Hypothalamus (tissue), 51 donors: ENCODE measurements at places on chromosomes 12 and 14.

GRCh38 chr12:80068173-80068572 lies 31.2 kb upstream of the OTOGL start:
- no peak for DNase-seq

GRCh38 chr12:7092229-7092985 lies at the start of gene C1R:
C1R (minus strand) TSS chr12:7092445; CDS start chr12:7092388, 57 bp downstream.
- DNase-seq: peak; percentile 21

GRCh38 chr14:27245947-27246346 lies 648.1 kb upstream of the NOVA1 start:
- no peak for DNase-seq

DNA sequence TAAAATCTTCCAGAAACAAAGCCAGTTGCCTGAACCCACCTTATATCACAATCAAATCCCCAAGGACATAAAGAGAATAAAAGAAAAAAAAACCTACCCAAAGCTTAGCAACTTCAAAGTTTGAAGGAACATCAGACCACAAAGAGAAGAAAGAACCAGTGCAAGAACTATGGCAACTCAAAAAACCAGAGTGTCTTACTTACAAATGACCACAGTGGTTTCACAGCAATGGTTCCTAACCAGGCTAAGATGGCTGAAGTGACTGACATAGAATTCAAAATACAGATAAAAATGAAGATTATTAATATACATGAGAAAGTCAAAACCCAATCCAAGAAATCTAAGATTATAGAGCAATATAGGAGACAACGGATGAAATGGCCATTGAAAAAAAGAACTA lies 56.7 kb downstream of the APOBEC1 start:
- no peak for DNase-seq

DNA sequence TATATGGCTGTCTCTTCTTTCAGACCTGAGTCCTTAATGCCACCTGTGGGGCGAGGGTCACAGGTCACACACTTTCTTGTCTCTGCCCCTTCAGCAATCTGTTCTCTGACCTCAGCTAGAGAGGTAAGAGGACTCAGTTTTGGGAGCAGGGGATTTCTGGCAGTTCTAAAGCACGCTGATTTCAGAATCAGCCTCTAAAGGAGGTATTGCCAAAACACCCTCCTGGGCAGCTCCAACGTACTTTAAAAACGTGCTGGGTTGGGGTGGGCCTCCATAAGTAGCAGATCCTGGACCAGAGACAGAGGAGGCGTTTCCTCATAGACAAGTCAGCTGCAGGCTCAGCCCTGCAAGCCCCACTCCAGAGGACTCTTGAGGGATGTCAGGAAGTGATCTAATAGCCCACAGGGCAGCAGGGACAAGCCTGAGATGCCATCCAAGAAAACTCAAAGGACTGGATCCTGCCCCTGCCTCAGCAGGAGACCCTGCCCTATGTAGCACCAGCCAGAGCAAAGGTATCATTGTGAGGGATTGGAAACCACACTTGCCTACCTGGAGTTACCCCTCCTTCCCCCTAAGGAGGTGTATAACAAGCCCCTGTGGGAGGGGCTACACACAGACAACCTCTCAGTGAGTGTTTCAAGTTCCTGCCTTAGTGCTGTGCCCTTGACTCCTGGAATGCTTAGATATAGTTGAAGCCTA lies 8.5 kb downstream of the CTDSP2 start:
- DNase-seq: no peak

DNA sequence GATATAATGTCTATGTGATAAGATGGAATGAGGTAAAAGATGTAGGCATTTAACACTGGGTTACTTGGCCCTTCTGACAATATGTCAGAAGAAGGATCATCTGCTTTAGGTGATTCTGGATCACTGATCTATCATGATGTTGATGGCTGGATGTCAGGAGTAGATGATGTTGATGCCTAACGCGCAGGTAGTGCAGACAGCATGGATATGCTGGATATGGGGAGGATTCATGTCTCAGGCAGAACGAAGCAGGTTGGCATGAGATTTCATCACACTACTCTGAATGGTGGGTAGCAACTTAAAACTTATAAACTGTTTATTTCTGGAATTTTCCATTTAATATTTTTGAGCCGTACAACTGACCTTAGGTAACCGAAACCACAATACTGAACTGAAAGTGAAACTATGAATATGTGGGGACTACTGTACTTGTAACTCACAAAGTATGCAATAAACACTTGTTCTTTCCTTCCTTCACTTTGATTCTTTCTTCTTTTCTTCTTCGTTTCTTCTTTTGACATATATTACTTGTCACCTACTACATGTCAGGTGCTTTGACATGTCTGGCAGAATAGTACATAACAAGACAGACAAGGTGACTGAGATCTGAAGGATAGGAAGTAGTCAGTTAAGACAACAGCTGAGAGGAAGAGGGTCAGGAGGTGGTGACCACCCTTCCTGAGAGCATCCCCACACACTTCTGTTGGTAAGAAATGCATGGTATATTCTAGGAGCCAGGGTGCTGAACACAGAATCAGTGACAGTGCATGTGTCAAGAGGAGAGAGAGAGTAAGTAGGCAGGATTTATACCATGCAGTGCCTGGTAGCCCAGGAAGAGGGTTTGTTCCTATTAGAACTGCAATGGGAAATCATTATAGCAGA lies 238.8 kb downstream of the PPFIA2 start:
- DNase-seq: no peak

DNA sequence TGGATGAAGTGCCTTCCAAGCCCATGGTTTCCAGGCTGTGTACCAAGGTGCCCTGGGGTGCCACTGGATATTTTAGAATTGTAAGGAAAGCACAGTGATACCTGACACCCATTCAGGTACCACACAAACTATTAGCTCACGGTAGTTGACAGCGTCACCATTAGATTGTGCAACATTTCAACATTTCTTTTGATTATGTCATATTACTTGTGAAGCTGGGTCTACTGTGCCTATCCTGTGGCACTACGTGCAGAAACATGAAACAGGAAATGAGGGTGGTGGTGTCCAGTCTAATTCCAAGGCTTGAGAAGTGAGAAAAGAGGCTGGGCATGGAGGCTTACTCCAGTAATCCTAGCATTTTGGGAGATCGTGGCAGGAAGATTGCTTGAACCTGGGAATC lies 75.5 kb upstream of the CPM start:
- DNase-seq: no peak

DNA sequence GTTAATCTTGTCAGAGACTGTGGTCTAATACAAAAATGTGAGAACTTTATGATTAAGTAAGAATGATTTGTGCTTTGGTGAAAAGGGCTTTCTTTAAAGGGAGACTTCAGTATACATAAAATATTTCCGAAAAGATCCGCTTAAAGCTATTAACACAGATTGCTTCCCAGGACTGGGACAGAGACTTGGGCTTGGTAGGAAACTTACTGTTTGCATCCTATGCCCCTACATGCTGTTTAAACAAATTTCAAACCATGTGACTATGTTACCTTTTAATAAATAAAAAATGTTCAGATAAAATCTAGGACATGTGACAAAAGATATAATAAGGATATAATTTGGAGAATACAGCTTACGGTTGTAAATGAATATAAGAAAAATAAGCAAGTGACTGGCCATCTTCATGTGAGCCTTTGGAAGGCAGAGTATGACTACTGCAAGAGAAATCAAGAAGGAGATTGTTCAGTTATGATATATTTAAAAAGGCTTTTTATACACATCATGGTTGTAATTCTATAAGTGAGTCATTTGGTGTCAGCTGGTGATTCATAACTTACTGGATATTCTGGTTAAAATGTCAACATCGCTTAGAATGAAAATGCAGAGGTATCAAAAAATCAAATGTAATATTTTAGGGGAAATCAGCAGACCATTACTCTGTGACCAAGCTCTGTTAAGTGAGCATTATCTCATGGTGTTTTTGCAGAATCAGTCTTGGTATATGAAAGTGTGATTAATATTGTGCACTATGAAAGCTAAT lies 234.7 kb upstream of the E2F7 start:
- no peak for DNase-seq

DNA sequence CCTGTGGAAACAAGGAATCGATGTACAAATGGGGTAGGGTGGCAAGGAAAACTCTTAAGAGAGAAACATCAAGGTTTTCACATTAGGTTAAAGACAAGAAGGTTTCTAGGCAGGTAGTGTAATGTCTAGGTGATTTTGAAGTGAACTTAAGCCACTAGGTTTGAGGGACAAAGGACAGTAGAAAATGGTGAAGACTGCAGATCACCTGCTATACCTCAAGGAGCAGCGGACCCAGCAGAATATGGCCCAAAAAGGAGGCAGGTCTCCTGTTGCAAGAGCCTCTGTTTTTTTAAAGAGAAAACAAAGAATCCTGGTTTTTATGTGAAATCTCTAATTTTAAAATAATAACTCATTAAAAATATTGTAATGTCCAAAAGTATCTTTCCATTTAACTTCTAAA lies 178.1 kb downstream of the ACSS3 start:
- no peak for DNase-seq

GRCh38 chr14:56199982-56200577 lies 81.9 kb downstream of the PELI2 start:
- no peak for DNase-seq

GRCh38 chr14:50839691-50840090 lies 8.7 kb upstream of the NIN start:
- DNase-seq: no peak
